ENCODE measurements at places on chromosomes 4 and X.

GRCh38 chrX:104315555-104315954, 60.8 kb upstream of the ESX1 start:
- no peak for DNase-seq

DNA sequence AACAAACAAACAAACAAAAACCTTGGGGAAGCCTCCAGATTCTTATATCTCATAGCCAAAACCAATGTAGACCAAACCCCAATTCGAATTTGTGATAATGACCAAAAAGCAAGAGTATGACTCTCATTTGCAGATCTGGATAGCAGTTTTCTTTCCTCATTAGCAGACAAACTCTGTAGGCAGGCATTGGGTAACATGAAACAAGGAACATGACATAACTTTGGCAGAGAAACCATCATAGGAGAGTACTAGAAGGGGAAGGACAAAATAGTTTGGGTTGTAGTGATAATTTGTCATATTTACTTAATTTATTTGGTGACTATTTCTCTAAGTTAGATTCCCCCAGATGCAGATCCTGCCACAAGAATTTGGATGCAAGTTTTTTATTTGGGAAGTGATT, 187.8 kb downstream of the MID1IP1 start:
- DNase-seq, result no peak

DNA sequence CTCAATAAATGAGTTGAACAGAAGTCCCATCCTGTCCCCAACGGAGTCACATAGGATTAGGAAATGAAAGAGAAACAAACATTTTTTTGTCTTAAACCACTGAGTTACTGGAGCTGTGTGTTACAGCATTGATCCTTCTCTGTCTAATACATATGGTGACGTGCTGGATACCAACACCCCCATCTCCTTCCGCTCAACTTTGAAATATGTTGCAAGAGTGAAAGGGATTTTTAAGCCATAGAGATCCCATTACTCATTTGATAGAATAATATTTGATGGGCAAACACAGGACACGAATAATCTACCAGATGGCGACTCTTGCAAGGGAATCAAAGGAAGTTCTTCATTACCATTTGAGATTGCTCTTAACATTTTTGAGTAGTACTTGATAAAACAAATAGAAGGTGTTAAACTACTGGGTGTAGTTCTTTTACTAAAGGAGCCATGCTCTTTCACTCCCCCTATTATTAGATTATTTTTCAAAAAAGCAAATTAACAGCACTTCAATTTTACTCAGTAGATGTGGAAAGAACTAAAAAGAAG, 140.5 kb downstream of the PACRGL start:
- DNase-seq, result no peak

DNA sequence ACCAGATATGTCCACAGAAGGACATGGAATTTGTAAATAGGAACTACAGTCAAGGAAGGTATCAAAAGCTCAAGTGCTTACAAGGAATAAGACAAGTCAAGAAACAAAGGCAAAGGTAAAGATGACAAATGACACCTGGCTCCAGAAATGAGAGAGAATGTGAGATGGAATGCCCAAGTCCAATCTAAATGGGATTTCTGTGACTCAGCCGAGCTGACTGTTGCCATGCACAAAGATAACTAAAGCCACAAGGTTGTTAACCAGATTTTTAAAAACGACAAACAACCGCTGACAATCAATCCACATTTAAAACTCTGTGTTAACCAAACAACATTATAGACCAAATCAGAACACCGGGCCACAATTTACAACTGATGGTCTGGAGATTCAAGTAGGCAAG, 1.1 kb downstream of the NFXL1 start:
- no peak for DNase-seq

DNA sequence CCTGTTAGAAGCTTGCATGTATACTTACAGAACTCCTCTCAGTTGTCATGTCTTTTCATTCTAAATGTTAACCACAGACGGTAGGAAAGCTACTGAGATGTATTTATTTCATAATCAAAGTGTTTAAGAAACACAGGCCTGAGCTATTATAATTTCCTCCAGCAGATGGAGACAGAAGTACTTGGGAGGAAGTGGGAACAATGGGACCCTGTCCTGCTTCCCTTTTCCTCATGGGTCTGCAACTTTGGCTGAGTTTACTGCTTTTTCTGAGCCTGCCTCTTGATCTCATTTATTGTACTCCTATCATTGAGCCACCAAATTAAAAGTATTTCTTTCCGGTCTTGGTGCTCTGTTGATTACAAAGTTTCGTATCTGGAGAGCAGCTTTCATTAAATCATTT, 67.7 kb upstream of the SPANXN2 start:
- no peak for DNase-seq

GRCh38 chr4:2587213-2587823, 50.9 kb downstream of the FAM193A start:
- no peak for DNase-seq

GRCh38 chrX:140918398-140919038, 83.9 kb upstream of the SPANXB1 start:
- no peak for DNase-seq

GRCh38 chr4:84480082-84480481, 19.0 kb downstream of the NKX6-1 start:
- DNase-seq, result no peak

- DNase-seq, result no peak
These were observed 134.3 kb upstream of the PPARGC1A start for GRCh38 chr4:24024157-24024556.

GRCh38 chrX:101385795-101386541, at the start of gene BTK:
TSS of gene BTK (minus strand) at chrX:101386191. CDS start at chrX:101375284, 10,907 bp downstream.
- no peak for DNase-seq

GRCh38 chr4:111014537-111014936, 391.7 kb upstream of the PITX2 start:
- DNase-seq, result no peak

GRCh38 chrX:101729986-101730385, 70.3 kb upstream of the ARMCX2 start:
- DNase-seq, result no peak

DNA sequence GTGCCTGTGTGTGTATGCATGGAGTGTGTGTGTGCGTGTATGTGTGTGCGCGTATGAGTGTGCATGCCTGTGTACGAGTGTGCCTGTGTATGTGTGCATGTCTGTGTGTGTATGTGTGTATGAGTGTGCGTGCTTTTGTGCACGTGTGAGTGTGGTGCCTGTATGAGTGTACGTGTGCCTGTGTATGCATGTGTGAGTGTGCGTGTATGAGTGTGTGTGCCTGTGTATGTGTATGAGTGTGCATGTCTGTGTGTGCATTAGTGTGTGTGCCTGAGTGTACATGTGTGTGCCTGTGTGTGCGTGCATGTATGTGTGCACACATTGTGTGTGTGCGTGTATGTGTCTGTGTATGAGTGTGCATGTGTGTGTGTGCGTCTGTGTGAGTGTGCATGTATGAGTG, 5.7 kb downstream of the DOK7 start:
- DNase-seq, result no peak

DNA sequence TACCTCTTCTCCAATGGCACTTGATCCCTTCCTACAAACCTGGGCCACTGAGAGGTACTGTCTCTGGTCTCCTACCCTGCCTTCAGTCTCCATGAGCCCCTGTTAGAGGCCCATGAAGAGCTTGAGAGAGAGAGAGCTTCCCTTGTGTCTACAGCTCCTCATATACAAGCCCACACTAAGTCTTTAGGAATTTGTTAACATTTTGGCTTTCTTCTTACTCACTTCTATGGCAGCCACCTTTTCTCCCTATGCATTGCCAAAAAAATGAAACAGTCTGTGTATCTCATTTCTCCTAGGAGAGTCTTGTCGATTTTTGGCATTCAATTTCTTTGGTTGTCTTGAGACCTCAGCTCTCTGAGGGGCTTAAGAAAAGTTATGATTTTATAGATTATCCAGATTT, 90.9 kb upstream of the LNX1 start:
- no peak for DNase-seq
